ENCODE measurements at places on chromosomes 3 and 15. TPM values are rescaled to one million over a fixed set of nuclear protein-coding genes. Genes with fewer than 3 reads are reported as not detected.

Gene P3H2
- total RNA-seq = 6.9 TPM

Gene FBN1
- 20.1 TPM for total RNA-seq

Gene CDHR4
- not detected for total RNA-seq

Gene LRTM1
- total RNA-seq = not detected

Gene PARP15
- total RNA-seq = 2.8 TPM

Gene LTK
- total RNA-seq = 2.6 TPM

Gene ATP10A
- total RNA-seq = 1.8 TPM

Gene FANCD2OS
- total RNA-seq = not detected

Gene CCR9
- not detected for total RNA-seq

Gene MAP6D1
- total RNA-seq = 0.19 TPM

Gene ZMYND10
- 0.75 TPM for total RNA-seq

Gene SLC51A
- total RNA-seq = 52.5 TPM

Gene DPPA2
- not detected for total RNA-seq

Gene KLHL40
- not detected for total RNA-seq

Gene NR2F2
- total RNA-seq = 5.9 TPM

Gene AP3B2
- not detected for total RNA-seq

Gene KIF15
- total RNA-seq = 15.9 TPM

Gene CEP70
- 8.0 TPM for total RNA-seq

Gene IMPG2
- total RNA-seq = 0.25 TPM

Gene MCTP2
- total RNA-seq = 9.9 TPM

Gene MFSD1
- 74.1 TPM for total RNA-seq

Gene CLDN11
- 3.3 TPM for total RNA-seq

Gene GOLGA8Q
- total RNA-seq = 0.47 TPM

Gene CXCR6
- 2.9 TPM for total RNA-seq

Gene CCDC191
- 0.79 TPM for total RNA-seq

GRCh38 chr3:183555541-183556081 is at the start of gene KLHL6:
KLHL6 (minus strand) TSS chr3:183555706; CDS start chr3:183555653, 53 bp downstream.
- no peaks in the 10 kb centered on the region for H3K4me1 ChIP-seq
- H3K27ac ChIP-seq = peak within 1 kb of the TSS; percentile 39
- no peak for DNase-seq
- H3K36me3 ChIP-seq = no peaks in the 10 kb centered on the region
- H3K27me3 ChIP-seq = no peaks in the 10 kb centered on the region

- no peak overlapping the region for H3K4me3 ChIP-seq
- H3K27me3 ChIP-seq = no peaks in the 10 kb centered on the region
- no peak for DNase-seq
- no peak overlapping the region for H3K27ac ChIP-seq
These were observed 18.1 kb upstream of the C3orf38 start for GRCh38 chr3:88131695-88132094.

- no peak for DNase-seq
- no peaks in the 10 kb centered on the region for H3K36me3 ChIP-seq
- H3K27ac ChIP-seq = no peak overlapping the region
- no peaks in the 10 kb centered on the region for H3K27me3 ChIP-seq
- peaks cover 5% of the 10 kb centered on the region for H3K4me1 ChIP-seq
- H3K4me3 ChIP-seq = peak overlapping the region; percentile 47
These were observed 609.7 kb downstream of the MCTP2 start for GRCh38 chr15:94840794-94841783.

- H3K4me3 ChIP-seq = no peak overlapping the region
- H3K27me3 ChIP-seq = no peaks in the 10 kb centered on the region
- no peak for DNase-seq
- H3K36me3 ChIP-seq = peaks cover 25% of the 10 kb centered on the region
- H3K27ac ChIP-seq = no peak overlapping the region
- peaks cover under 1% of the 10 kb centered on the region for H3K4me1 ChIP-seq
These were observed 35.7 kb downstream of the SACM1L start for GRCh38 chr3:45724911-45725310.

DNA sequence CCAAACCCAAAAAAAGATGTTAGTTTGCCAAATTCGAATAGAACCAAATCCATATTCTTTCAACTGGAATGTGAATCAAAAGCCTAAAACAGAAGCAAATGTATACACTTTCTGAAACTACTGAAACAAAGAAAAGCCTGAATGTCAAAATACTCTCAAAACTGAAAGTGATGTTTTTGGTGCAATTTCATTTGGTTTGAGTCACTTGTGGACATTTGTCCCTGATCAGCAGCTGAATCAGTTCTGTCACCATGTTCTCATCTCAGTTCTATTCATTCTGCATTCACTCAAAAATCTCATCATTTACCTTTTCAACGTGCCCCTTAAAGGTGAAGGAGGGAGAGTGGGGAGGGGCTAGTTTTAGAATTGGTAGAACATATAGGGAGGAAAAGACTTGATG is 266.8 kb downstream of the ABHD5 start:
- no peak overlapping the region for H3K27ac ChIP-seq
- H3K27me3 ChIP-seq = no peaks in the 10 kb centered on the region
- no peaks in the 10 kb centered on the region for H3K4me1 ChIP-seq
- no peak overlapping the region for H3K4me3 ChIP-seq

DNA sequence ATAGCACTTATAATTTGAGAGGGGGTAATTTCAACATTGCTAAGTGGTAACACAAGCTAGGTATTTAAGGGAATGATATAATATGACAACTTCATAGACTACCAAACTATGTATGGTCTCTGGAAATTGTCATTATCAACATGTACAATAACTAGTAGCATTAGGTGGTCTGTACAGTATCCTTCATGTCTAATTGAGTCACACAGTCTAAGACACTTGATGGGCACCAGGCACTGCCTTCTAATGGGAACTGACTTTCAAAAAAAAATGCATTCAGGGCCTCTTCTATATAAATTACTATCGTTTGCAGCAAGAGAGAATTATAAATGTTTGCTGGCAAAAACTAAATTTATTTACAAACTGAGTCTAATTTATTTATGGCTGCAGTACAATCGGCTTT is 271.8 kb downstream of the MECOM start:
- no peaks in the 10 kb centered on the region for H3K27me3 ChIP-seq
- H3K4me1 ChIP-seq = no peaks in the 10 kb centered on the region
- no peak overlapping the region for H3K27ac ChIP-seq
- DNase-seq = no peak
- H3K36me3 ChIP-seq = no peaks in the 10 kb centered on the region

GRCh38 chr3:192819001-192819569 is 91.7 kb upstream of the FGF12 start:
- H3K27ac ChIP-seq = no peak overlapping the region
- no peak for DNase-seq
- no peak overlapping the region for H3K4me3 ChIP-seq
- no peaks in the 10 kb centered on the region for H3K4me1 ChIP-seq

- no peak overlapping the region for H3K27ac ChIP-seq
- no peaks in the 10 kb centered on the region for H3K36me3 ChIP-seq
- DNase-seq = no peak
- no peak overlapping the region for H3K4me3 ChIP-seq
- H3K27me3 ChIP-seq = no peaks in the 10 kb centered on the region
These were observed 239.2 kb upstream of the UMPS start for GRCh38 chr3:124491098-124491497.

GRCh38 chr3:158950178-158950901 is 148.5 kb downstream of the MFSD1 start:
- no peaks in the 10 kb centered on the region for H3K27me3 ChIP-seq
- no peaks in the 10 kb centered on the region for H3K4me1 ChIP-seq
- no peak for DNase-seq

- no peaks in the 10 kb centered on the region for H3K27me3 ChIP-seq
- no peaks in the 10 kb centered on the region for H3K36me3 ChIP-seq
- peaks cover 10% of the 10 kb centered on the region for H3K4me1 ChIP-seq
- no peak overlapping the region for H3K27ac ChIP-seq
These were observed 45.1 kb downstream of the SEMA5B start for GRCh38 chr3:122982216-122983185.

DNA sequence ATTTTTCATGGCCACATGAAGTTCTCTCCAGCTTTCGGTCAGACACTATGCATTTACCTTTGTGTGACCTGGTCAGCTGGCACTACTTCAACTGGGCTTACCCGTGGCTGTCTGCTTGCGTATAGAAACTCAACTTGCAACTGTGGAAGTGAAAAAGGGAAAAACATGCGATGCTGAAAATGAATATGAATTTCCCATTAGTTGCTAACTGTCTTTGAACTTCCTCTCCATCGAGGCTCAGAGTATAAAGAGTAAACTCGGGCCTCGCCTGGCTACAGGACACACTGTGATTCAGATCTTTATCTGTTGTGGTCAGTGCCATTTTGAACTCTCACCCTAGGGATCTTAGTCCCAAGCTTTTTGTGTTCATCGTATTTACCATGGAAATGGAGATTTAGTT is 26.8 kb downstream of the NFKBIZ start:
- H3K4me1 ChIP-seq = peaks cover 12% of the 10 kb centered on the region
- no peak overlapping the region for H3K27ac ChIP-seq
- no peak overlapping the region for H3K4me3 ChIP-seq
- H3K36me3 ChIP-seq = no peaks in the 10 kb centered on the region
- no peak for DNase-seq

GRCh38 chr3:46440531-46441294 is 24.0 kb downstream of the LTF start:
- no peak overlapping the region for H3K4me3 ChIP-seq

DNA sequence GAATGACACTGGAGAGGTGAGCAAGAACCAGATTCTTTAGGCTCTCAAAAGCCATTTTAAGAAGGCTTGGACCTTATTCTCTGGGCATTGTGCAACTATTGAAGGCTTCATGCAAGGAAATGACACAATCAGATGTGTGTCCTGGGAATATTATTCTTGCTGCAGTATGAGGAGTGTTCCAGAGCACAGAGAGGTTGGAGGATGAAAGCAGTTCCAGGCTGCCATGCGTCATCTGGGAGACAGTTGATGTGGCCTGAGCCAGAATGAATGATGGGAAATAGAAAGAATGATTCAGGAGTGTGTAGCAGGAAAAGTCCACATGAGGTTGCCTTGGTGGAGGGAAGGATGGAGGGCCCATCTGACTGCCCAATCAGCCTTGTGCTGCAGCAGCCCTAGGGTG is 123.1 kb downstream of the CHCHD6 start:
- DNase-seq = no peak
- H3K27me3 ChIP-seq = no peaks in the 10 kb centered on the region
- H3K4me3 ChIP-seq = no peak overlapping the region

- H3K27me3 ChIP-seq = no peaks in the 10 kb centered on the region
- peak overlapping the region; percentile 6 for H3K27ac ChIP-seq
- H3K4me3 ChIP-seq = no peak overlapping the region
- H3K4me1 ChIP-seq = peaks cover 9% of the 10 kb centered on the region
- no peaks in the 10 kb centered on the region for H3K36me3 ChIP-seq
- DNase-seq = no peak
These were observed 32.4 kb downstream of the POC1A start for GRCh38 chr3:52121813-52122212.

GRCh38 chr15:96403932-96404331 is 73.4 kb downstream of the NR2F2 start:
- no peak overlapping the region for H3K4me3 ChIP-seq
- no peaks in the 10 kb centered on the region for H3K27me3 ChIP-seq
- no peak overlapping the region for H3K27ac ChIP-seq

DNA sequence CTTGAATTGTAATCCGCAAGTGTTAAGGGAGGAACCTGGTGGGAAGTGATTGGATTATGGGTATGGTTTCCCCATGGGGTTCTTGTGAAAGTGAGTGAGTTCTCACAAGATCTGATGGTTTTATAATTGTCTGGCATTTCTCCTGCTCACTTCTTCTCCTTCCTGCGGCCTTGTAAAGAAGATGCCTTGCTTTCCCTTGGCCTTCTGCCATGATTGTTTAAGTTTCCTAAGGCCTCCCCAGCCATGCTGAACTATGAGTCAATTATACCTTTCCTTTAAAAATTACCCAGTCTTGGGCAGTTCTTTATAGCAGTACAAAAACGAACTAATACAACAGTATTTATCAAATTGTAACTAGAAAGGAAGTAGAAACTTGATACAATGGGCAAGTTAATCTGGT is 31.9 kb downstream of the IFT57 start:
- H3K4me3 ChIP-seq = no peak overlapping the region
- no peaks in the 10 kb centered on the region for H3K27me3 ChIP-seq
- H3K27ac ChIP-seq = no peak overlapping the region
- DNase-seq = no peak
- H3K4me1 ChIP-seq = peaks cover 3% of the 10 kb centered on the region

- H3K4me3 ChIP-seq = no peak overlapping the region
- H3K4me1 ChIP-seq = peaks cover under 1% of the 10 kb centered on the region
- DNase-seq = no peak
- no peaks in the 10 kb centered on the region for H3K36me3 ChIP-seq
- H3K27me3 ChIP-seq = no peaks in the 10 kb centered on the region
These were observed 4.8 kb downstream of the MORC1 start for GRCh38 chr3:109112946-109113760.

- no peaks in the 10 kb centered on the region for H3K36me3 ChIP-seq
- DNase-seq = no peak
- H3K4me1 ChIP-seq = no peaks in the 10 kb centered on the region
- no peak overlapping the region for H3K4me3 ChIP-seq
- H3K27ac ChIP-seq = no peak overlapping the region
These were observed 236.8 kb downstream of the OPA1 start for GRCh38 chr3:193829781-193830180.

GRCh38 chr3:33768578-33769330 is 29.7 kb upstream of the PDCD6IP start:
- no peaks in the 10 kb centered on the region for H3K4me1 ChIP-seq
- H3K36me3 ChIP-seq = no peaks in the 10 kb centered on the region
- H3K27ac ChIP-seq = no peak overlapping the region
- DNase-seq = no peak
- no peak overlapping the region for H3K4me3 ChIP-seq

GRCh38 chr3:50246517-50246954 is 10.5 kb downstream of the GNAI2 start:
- H3K4me3 ChIP-seq = no peak overlapping the region
- DNase-seq = no peak
- H3K4me1 ChIP-seq = peaks cover 7% of the 10 kb centered on the region
- H3K27ac ChIP-seq = peak overlapping the region; percentile 77
- no peaks in the 10 kb centered on the region for H3K27me3 ChIP-seq

DNA sequence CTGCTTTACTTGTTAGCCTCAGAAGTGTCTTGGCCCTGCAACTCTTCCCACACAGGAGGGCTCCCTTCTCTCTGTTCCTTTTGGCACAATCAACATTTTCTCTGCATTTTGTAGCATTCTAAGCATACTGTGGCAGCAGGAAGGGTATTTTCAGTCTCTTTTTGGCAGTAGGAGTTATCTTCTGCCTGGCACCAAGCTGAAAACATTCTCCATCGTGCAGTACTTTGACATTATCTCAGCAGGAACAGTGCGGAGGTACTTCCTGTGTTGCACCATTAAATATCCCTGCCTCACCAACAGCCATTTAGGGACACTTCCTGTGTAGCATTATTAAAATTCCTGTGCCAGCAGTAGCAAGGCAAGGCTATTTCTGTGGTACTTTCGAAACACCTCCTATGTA is 233.2 kb upstream of the SEMA6D start:
- no peak for DNase-seq
- no peaks in the 10 kb centered on the region for H3K4me1 ChIP-seq
- no peak overlapping the region for H3K4me3 ChIP-seq
- H3K27me3 ChIP-seq = no peaks in the 10 kb centered on the region
- H3K36me3 ChIP-seq = no peaks in the 10 kb centered on the region

- no peak for DNase-seq
- peak overlapping the region; percentile 7 for H3K4me3 ChIP-seq
- H3K36me3 ChIP-seq = no peaks in the 10 kb centered on the region
These were observed 1.7 kb downstream of the CMTM8 start for GRCh38 chr3:32240159-32240545.

GRCh38 chr3:150255413-150255812 is 152.7 kb upstream of the TSC22D2 start:
- peak overlapping the region; percentile 74 for H3K27ac ChIP-seq
- H3K36me3 ChIP-seq = no peaks in the 10 kb centered on the region
- no peak for DNase-seq
- H3K27me3 ChIP-seq = no peaks in the 10 kb centered on the region
